Hematopoietic multipotent progenitor cell treated with erythropoietin and hydrocortisone succinate and interleukin-3 and kit ligand, for 4 days (in vitro differentiated cells): ENCODE measurements at places on chromosomes 5 and 9.

- DNase-seq, result no peak
Observed at GRCh38 chr9:12878351-12878978, 103.6 kb downstream of the LURAP1L start.

DNA sequence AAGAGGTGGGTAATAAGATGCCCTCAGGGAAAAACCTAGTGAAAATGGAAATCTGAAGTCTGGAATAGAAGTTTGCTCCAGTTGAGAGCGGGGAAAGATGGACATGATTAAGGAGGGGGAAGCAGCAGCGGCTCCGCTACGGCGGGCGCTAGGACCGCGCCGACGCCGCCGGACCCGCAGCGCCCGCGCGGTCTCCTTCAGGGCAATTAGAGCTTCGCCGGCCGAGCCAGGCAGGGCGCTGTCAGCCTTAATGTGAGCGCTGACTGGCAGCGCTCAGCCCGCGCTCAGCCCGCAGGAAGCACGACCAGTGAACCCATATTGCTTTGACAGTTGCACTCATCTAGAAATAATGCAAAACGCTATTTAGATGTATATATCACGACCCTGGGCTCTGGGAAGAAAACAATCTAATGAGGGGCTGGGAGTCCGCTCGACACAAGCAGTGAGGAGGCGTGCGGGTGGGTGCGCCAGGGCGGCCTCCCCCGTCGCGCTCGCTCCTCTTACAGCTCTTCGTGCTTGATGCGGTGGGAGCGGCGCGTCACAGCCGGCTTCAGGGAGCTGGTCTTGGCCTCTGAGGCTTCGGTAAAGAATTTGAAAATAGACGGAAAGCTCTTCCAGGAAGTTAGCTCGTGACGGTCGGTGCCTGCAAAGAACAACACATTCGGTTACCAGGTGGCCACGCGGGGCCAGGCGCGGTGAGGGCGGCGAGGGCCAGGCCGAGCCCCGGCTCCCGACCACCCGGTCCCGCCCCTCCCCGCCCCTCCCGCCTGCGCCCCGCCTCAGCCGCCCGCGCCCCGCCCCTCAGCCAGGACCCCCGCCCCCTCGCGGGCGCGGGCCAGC is 37.7 kb downstream of the NR2F1 start:
- DNase-seq, result peak; percentile 90

- no peak for DNase-seq
Observed at GRCh38 chr5:151296478-151296830, 7.1 kb downstream of the SLC36A3 start.

DNA sequence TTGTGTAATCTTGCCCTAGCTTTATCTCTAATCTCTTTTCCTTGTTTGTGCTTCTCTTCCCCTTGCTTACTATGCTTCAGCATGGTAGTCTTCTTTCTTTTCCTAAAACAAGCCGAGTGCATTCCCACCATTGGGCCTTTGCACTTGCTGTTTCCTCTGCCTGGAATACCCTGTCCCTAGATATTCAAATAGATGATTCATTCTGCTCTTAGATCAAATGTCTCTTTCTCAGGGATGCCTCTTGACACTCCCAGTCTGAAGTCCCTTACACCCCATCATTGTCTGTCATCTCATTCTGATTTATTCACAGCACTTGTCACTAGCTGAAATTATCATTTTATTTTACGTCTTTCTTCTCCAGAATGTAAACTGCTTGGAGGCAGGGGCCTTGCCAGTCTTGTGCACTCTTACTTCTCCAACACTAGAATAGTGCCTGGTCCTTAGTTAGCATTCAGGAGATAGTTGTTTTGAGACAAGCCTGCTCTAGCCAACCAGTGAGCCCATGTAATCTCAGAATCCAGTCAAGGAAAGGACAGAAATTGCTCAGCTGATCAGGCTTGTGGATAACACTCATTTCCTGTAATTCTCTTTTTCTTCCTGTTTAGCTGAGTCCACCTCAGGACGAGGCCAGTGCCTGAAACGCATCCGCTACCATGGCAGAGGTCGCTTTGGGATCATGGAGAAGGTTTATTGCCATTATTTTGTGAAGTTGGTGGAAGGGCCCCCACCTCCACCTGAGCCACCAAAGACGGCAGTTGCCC is 25.4 kb downstream of the MRPL22 start:
- no peak for DNase-seq

DNA sequence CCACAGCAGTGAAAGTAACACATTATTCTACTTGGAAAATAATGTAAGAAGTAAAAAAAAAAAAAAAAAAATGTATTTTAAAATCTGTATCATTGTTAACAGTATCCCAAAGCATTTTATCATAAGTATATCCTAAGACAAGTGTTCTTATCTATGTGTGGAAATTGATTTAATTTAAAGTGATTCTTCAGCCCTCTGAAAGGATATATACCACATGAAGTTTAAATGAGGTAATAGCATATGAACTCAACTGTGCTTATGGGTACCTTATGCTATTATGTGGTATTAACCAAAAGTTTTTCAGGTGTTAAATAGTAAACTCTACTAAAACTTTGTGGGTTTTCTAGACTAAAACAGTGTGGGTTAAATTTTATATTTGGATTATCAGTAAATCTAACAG is 2.8 kb upstream of the SECISBP2 start:
- DNase-seq, result no peak
